ENCODE measurements at places on chromosomes 3 and 15.

DNA sequence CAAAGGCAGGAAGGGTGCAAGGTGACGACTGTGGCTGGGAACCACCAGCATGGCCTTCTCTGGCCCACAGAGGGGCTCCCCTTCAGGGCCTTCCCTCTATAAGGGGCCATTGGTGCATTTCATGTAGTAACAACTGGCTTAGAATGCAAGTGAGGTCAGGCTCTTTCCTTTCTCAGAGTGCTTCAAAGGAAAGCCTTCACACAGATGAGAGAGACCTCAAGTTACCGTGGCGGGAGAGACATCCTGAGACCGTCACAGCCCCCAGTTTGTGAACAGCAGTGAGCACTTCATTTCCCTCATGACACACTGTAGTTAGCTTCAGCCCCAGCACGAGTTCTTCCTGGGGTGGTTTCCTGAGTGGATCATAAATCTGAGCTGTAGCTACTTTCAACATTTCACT lies 96.6 kb upstream of the LIMD1 start:
- no peak for DNase-seq

DNA sequence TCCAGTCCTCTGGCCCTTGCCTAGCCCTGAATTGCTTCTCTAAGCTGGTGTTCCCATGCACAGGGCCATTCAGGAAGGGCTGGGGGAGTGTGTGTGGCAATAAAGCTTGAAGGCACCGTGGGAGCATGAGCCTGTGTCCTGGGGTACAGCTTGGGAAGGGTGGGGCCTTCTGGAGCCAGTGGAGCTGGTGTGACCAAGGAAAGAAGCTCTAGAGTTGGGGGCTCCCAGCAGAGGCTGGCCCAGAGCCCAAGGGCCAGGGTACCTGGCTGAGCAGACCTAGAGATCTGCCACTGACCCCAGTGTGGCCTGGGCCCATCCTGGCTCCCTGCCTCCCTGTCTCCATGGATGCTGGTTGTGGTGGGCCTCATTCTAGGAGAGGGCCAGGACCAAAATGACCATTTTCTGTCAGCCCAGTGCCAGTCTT lies 8.1 kb downstream of the ABTB1 start:
- DNase-seq = no peak

DNA sequence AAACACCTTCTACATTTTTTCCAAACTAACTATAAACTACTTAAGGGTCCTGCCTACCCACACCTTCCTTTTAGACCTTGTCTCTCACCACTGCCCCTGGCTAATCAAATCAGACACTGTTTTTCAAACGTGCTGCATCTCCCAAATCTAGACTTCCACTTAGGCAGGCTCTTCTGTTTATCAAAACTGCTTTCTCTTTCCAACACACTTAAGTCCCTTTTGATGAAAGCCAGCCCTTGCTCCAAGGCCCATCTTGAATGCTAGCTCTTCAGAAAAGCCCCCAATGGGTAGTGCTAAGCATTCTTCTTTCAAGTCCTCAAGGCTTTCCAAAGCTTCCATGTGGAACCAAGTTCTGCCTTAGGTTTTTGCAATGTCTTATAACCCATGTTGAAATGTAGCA lies 888.3 kb downstream of the TUSC7 start:
- DNase-seq = no peak

DNA sequence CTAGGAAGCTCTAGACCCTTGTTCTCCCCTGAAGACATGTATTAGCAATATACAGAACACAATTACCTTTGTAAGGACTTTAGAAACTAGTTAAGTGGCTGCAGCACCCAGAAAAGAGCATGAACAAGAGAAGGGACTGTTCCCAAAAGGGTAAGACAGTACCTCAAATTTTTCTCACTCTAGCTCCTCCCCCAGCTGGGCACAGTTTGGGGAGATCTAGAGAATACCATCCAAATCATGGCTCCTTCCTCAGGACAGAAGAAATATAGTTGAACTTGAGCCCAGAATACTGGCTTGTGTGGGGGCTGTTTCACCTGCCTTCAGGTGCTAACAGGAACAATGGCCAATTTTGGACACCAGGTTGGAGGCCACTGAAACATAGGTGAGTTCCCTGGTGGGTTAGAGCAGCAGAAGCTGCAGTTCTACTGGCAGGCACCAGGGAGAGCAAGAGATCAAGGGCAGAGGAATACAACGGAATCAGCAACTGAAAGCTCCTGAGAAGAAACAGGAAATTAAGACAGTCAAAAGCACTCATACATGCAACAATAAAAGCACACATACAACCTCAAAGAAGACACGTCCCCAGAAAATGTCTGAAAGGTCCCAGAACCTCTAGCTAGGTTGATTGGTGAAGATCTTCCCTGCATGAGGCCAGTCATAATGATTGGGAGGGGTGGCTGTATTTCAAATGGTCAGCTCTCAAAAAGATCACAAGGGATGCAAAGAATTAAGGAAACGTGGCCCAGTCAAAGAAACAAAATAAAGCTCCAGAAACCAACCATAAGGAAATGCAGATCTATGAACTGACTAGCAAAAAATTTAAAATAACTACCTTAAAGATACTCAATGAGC lies 104.9 kb upstream of the ASB14 start:
- DNase-seq = no peak

DNA sequence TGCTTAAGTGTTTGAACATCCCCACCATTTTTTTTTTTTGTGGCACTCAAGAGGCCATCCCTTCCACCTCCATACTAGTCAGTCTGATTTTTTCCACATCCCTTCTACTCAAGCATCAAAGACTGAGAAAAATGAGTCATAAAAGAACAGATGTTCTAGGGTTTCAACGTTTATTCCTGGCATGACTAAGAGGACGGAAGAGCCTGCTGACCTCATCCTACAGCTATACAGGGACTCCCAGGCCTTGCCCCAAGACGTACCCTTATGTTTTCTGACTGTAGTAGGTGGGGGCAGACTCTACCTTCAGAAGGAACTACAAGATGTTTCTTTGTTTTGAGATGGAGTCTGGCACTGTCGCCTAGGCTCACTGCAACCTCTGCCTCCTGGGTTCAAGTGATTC lies 3.3 kb upstream of the ITPKA start:
- no peak for DNase-seq

DNA sequence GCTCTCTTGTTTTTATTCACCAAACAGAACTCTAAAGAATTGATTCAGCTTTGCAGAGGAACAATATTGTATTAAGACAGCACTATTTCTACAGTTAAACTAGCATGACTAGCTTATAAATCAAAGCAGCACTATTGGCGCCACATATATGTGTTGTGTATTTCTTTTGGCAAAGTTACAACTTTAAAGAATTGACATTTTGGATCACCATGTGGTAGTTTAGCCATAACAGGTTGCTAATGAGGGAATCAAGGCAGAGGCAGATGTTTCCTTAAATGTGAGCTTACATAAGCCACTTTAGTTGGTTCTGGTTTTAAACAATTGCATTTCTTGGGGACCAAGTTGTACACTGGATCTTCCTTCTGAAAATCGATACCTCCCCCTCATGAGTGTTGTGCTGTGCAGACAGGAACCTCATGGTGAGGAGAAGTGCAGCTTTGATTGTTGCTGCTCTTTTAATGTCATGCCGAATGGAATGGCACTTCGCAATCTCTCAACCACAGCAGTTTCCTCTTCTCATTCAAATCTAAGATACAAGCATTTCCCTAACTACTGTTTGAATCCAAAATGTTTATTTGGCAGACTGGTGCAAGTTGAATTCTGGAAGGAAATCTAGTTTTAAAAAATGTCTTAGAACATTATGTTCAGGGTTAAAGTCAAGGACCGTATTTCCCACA lies 151.2 kb downstream of the MYRIP start:
- no peak for DNase-seq

- DNase-seq = no peak
Observed at GRCh38 chr3:65831733-65832425, 206.8 kb downstream of the MAGI1 start.

DNA sequence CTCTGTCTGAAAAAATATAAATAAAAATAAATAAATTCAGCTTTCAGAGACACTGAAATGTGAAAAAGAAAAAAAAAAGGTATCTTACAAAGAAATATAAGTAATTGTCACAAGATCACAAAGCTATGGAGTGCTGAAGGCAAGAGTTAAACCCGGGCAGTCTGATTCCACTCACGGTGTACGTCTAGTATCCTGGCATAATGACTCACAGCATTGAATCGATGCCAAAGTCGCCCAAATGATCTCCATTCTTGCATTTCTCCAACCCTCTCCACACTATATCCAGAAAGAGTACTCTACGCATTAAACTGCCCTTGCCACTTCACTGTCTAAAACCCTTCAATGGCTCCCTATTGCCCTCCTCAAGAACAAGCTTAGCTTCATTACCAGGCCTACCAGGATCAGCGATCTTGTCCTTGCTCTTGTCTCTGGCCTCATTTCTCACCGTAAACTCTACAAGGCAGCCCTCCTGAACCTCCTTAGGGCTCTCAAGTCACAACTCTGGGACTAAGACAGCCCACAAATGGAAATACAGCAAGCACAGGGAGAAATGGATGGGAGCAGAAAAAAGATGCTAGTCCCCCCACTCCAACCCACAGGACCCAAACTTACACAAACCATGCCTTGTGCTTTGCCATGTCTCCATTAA lies 7.7 kb downstream of the SUCLG2 start:
- DNase-seq = no peak

DNA sequence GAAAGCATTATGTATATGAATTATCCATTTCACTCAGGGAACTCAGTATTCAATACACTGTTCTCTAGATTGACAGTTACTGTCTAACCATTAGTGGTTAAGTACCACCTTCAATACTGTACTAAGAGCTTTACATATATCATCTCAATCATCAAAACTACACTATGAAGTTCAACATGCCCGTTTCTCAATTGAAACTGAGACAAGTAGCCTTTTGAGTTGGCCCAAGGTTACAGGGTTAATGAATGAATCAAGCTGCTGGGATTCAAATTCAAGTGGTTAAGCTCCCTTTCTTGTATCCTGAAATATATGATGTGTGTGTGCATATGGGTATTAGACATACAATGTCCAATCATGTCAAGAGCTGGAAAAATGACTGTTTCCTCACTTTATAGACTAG lies 5.8 kb downstream of the TASOR start:
- DNase-seq = no peak

GRCh38 chr3:141525814-141526213 lies 39.0 kb downstream of the RASA2 start:
- no peak for DNase-seq

DNA sequence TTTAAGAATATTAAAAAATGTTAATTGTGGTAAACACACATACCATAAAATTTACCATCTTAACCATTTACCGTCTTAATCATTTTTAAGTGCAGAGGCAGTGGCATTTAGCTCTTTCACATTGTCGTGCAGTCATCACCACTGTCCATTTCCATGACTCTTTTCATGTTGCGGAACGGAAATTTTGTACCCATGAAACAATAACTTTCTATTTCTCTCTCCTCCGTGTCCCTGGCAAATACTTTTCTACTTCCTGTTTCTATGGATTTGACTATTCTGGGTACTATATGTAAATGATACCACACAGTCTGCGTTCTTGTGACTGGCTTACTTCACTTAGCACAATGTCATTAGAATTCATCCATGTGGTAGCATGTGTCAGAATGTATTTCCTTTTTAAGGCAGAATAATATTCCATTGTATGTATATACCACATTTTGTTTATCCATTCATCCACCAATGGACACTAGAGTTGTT lies 27.9 kb downstream of the AKAP13 start:
- DNase-seq = no peak

DNA sequence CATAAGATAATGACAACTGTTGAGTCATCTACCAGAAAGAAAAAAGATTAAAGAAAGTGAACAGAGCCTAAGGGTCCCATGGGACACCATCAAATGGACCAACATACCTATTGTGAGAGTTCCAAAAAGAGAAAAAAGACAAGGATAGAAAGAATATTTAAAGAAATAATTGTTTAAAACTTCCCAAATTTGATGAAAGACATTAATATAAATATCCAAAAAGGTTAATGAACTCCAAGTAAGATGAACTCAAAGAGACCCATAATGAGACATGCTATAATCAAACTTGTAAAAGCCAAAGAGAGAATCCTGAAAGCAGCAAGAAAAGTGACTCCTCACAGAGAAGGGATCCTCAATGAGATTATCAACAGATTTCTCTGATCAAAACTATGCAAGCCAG lies 8.9 kb downstream of the NRG4 start:
- DNase-seq = no peak

GRCh38 chr15:88243895-88244787 lies 12.4 kb downstream of the NTRK3 start:
- DNase-seq = no peak

DNA sequence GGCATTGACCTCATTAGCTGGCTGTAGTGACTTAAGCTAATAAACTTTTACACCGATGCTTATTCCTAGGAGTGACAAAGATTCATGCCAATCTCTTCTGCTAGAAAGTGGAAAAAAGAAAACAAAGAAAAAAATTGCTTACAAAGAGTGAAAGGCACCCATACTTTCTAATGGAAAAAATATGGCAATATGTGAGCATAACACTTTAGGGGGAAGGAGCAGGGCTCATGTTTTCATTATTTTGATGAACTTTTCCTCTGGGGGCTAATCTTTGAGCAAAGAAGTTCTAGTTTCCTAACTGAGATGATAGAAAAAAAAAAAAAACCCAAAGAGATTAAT lies 94.8 kb upstream of the THRB start:
- no peak for DNase-seq

DNA sequence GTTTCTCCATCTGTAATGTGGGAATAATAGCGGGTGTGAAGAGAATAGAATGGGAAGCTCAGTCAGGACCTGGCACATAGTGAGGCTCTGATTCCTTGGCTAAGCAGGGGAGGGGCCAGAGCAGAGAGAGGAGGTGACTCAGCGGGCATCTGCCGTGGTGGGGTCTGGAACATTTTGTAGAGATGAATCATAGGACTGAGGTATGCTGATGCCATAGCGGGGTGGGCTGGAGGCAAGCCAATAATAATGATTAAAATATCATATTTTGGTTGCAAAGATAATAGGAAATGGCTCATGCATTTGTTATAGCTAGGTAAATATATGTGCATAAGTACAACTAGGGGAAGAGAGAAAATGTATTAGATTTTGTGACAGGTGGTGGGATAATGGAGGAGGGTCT lies 11.2 kb downstream of the TGM4 start:
- DNase-seq = no peak

GRCh38 chr15:60021589-60022378 lies 17.7 kb downstream of the FOXB1 start:
- DNase-seq = no peak

- no peak for DNase-seq
Observed at GRCh38 chr3:120816728-120817127, 74.2 kb downstream of the GTF2E1 start.

All from right renal pelvis (tissue), 4 donors.